Right lung (tissue), 10 donors: ENCODE measurements at places on chromosomes 2 and 18. TPM values are rescaled to one million over a fixed set of nuclear protein-coding genes. Genes with fewer than 3 reads are reported as not detected.

TRIM43 gene
- not detected for polyA plus RNA-seq

- DNase-seq: no peak
Measured at GRCh38 chr2:175824243-175824642, 177.8 kb downstream of the LNPK start.

DNA sequence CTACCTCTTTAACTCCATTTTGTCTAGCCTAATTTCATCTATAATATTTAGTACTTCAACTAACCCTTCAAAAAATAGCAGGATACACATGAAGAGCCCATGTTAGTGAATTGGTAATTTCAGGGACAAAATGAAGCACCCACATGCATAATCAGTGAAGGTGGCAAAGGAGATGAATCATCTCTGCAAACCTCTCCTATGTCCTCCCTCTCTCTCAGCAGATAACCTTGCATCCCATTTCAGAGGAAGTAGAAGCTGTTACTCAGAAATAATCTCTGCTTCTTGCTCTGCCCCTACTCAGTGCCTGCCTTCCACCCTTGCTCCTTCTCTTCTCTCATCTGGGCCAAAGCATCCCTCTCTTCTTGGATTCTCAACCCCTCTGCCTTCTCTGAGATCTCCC, 60.2 kb upstream of the CAVIN2 start:
- no peak for DNase-seq

GRCh38 chr2:237633061-237633561, 5.7 kb downstream of the LRRFIP1 start:
- DNase-seq: peak; percentile 53

FEZ2 gene
- polyA plus RNA-seq: 74.7 TPM

CNDP1 gene
- 0.28 TPM for polyA plus RNA-seq

DNA sequence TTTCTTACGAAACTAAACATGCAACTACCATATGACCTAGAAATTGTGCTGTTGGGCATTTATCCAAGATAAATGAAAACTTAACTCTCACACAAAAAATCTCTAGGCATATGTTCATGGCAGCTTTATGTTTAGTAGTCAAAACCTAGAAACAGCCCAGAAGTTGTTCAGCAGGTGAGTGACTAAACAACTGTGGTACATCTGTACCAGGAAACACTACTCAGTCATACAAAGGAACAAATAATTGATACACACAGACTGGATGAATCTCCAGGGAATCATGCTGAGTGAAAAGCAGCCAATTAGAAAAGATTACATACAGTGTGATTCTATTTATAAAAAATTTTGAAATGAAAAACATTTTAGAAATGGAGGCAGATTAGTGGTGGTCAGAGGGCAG, 29.3 kb downstream of the DYNC2LI1 start:
- DNase-seq: no peak

DNA sequence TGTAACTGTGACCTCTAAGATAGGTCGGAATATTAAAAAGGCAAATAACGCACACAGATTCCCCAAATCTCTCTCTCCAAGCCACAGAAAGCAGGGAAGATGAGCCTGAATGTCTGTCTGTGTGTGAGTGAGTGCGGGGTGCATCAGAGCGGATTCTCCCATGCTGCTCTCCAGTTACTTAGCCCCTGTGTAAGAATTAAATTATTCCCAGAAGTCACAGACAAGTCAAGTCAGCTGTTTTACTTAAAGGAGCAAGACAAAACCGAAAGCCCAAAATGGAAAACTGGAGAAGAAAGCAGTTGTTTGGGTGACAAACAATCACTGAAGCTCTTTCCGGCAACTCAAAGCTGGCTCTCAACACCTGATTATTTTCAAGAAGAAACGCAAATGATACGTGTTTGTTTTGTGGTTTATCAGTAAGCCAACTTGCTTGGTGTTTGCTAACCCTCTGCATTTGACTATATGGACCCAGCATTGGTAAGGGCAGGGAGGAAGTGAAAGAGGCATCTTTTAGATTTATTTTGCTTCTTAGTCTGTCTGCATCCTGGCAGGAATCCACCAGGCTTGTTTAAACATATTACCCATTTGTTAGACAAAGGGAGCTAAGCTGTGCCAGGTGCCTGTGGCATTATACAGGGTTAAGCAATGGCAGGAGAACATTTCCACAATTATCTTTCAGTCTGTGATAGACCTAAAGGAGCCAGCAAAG, 121.5 kb upstream of the CREB1 start:
- peak; percentile 6 for DNase-seq
